CD8-positive, alpha-beta memory T cell (primary cell): ENCODE measurements at places on chromosomes 12 and 14. TPM values are rescaled to one million over a fixed set of nuclear protein-coding genes. Genes with fewer than 3 reads are reported as not detected.

DNA sequence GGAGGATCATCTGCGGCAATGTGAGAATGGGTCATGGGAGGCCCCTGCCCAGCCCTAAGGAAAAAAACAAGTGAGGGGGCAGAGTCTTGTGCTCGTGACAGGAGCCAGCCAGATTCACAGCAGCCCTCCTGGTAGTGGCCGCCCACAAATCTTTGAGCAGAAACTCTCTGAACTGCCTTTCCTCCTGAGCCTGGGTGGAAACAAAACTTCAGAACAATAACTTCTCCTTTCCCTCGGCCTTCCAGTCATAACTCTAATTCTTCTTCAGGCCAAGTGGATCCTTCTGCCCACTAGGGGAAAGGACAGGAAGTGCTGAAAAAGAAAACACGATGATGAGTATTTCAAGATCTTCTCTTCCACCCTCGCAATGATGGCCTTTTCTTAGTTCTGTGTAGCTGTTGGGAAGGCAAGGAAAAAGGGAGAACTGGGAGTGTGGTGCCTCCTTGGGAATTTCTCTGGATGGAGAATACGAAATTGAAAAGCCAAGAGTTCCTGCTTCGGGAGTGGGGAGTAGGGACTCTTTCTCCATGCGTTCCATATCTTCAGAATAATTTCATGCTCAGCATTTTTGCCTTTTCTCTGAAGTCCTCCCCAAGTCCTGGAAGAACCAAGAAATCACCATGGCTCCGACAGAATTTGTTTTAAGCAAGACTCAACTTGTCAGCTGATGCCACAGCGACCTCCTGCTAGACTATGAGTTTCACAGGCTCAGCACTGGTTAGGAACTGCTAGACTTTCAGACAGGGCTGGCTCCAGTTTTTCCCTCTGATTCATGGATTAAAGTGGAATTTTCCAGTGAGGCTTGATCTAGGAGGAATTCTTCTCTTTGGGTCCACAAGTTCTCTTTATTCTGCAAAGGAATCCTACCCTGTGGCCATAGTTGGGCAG lies 188.9 kb downstream of the CAND1 start:
- H3K27ac ChIP-seq, result no peak overlapping the region
- H3K36me3 ChIP-seq, result no peaks in the 10 kb centered on the region
- no peaks in the 10 kb centered on the region for H3K4me1 ChIP-seq
- no peaks in the 10 kb centered on the region for H3K27me3 ChIP-seq

TAS2R9 gene
- total RNA-seq, result not detected

- no peak overlapping the region for H3K4me3 ChIP-seq
- H3K36me3 ChIP-seq, result no peaks in the 10 kb centered on the region
- H3K27ac ChIP-seq, result no peak overlapping the region
- no peaks in the 10 kb centered on the region for H3K4me1 ChIP-seq
- H3K27me3 ChIP-seq, result no peaks in the 10 kb centered on the region
These were observed 58.0 kb upstream of the CDKN3 start for GRCh38 chr14:54338696-54339317.

DNA sequence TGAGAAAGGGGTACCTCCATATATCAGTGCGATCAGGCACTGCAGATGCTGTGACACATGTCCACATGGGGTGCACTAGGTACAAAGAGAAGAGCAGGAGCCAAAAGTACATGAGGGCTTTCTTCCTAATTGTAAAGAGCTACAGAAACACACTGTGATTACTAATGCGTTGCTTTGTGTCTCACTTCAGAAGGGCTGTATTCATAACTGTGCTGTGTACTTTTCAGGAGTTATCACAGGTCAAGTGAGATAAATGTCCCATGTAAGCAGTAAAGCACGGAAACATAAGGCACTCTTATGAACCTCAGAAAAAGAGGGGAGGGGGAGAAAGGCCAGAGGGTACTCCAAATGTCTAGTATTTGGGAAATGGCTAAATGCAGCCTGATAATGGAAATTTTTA lies 10.6 kb downstream of the SPRING1 start:
- no peak overlapping the region for H3K27ac ChIP-seq
- H3K4me3 ChIP-seq, result no peak overlapping the region
- peaks cover 9% of the 10 kb centered on the region for H3K36me3 ChIP-seq

PTPRB gene
- total RNA-seq, result not detected

DNA sequence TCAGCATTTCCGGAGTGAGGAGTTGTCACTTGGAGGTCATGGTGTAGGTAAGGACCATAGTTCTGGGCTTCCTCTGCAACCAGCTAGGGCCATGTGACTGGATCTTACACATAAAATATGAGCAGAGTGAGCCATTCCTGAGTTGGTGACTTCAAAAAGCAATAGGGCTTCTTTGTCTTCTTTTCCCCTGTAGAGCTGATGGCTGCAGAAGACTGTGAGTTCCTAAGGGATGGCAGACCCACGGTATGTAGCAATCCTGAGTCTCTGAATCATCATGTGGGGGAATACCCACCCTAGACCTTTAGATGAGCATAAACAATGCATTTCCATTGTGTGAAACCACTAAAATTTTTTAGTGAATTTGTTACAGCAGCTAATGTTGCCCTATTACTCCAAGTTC lies 151.1 kb upstream of the TBX3 start:
- no peak overlapping the region for H3K27ac ChIP-seq
- no peak for DNase-seq
- no peaks in the 10 kb centered on the region for H3K27me3 ChIP-seq
- H3K4me3 ChIP-seq, result no peak overlapping the region

GNB3 gene
- 0.78 TPM for total RNA-seq

DNA sequence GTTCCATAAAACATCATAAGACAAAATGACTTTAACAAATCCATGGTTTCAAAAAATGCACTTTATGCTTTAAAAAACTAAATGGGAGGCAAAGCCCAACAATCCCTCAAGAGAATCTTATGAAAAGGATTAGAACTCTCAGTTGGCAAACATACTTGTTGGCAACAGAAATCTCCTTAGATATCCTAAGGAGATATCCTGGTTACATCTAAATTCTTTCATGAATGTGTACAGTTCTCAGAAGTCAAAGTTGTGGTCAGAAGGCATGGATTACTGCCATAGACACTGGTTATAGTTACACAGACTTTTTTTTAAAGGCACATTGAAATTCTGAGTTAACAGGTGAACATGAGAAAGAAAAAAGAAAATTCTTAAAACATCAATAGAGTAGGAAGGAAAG lies 17.5 kb upstream of the ISM2 start:
- H3K4me1 ChIP-seq, result no peaks in the 10 kb centered on the region
- H3K36me3 ChIP-seq, result peaks cover 27% of the 10 kb centered on the region
